ENCODE measurements at places on chromosomes 12 and 14.

- DNase-seq: no peak
Observed at GRCh38 chr12:92136026-92136730, 9.5 kb downstream of the BTG1 start.

DNA sequence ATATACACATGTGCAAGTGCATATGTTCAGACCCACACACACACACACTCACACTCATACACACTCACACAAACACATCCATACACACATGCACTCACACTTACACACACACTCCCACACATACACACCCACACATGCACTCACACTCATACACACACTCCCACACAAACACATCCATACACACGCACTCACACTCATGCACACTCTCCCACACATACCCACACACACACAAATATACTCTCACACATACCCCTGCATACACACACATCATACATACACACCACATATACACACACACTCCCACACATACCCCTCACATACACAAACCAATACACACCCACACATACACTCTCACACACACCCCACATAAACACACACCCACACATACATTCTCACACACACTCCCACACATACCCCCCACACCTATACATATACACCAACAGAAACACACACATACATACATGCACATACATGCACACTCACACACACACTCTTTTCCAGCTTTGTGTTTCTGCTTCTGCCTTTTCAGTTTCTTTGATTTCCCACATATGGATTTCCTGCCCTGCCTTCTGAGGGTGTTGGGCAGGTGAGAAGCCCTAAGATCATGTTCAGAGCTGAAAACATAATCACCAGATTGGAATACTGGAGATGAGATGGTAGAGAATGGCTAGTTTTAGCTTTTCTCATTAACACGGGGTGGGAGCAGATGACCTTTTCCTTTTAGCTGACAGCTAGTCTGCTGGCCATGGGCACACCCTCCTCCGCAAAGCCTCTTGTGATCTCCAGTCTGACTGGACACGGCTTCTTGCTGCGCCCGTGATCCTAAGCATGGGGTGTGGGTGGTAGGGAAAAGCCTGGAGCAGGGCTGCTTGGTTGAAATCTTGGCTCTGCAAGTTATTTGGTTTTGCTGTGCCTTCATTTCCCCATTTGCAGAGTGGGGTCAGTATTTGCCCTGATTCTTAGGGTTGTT, 214.0 kb downstream of the CHST11 start:
- no peak for DNase-seq

DNA sequence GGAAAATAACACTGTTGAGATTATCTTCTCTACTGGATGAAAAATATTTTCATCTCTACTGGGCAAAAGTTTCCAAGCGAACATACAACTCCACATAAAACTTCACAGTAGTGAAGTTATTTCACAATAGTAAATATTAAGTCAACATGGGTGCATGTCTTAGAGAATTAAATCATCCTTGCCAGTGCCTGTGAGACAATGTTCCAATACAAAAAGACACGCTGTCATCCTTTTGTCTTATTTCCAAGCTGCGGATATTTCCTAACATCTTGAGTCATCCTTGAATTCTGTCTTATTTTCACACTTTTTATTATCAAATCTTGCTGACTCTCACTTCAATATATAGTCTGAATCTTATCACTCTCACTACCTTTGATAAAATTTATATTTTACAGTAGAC, 142.9 kb upstream of the KITLG start:
- no peak for DNase-seq

DNA sequence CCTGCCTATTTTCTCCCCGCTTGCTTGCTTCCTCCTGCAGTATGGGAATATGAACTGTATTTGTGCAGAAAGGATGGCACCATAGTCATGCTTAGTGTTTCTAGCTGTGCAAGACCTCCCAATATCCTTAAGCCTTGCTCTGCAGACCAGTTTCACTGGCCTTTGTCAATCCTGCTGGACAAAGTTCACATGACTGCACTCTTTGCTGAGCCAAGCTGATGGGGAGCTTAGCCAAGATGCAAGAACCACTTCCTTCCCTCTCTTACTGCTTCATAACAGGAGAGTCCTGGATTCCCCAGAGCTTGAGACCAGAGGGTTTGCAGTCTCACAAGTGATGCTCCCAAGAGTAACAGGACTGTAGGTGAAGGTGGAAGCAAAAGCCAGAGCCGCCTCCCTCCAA, 3.8 kb downstream of the ASIC1 start:
- DNase-seq: no peak

DNA sequence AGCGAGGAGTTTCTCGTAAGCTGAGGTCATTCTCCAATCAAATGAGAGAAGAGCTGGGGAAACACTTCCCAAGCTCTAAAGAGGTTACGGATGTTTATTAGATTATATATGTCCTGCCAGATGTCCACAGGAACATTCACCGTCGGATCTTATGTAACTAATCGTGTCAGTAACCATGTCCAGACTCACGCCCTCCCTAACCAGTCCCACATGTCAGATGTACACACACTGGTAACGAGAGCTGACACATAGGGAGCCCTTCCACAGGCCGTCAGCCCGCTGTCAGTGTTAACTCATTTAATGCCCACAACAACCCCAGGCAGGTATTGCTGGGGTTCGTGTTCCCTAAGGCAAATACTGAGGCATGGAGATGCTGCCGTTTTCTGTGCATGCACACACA, 223.7 kb upstream of the RTL1 start:
- no peak for DNase-seq

GRCh38 chr14:101715210-101716076, 46.1 kb upstream of the PPP2R5C start:
- DNase-seq: no peak

DNA sequence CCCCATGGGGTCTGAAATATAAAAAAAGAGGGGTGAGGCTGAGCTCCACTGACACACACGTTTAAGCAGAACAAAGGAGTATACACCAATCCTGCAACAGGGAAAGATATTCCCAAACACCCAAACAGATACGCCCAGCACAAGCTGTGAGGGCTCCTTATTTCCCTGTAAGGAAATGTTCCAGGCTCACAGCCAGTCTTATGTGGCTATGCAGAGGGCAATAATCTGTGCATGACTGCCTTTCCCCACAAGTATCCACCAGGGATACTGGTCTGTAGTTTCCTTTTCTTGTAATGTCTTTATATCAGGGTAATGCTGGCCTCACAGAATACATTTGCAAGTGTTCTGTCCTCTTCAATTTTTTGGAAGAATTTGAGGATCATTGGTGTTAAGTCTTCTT, 141.7 kb upstream of the DAAM1 start:
- DNase-seq: no peak

- no peak for DNase-seq
Observed at GRCh38 chr12:13377698-13378097, 181.2 kb downstream of the EMP1 start.

DNA sequence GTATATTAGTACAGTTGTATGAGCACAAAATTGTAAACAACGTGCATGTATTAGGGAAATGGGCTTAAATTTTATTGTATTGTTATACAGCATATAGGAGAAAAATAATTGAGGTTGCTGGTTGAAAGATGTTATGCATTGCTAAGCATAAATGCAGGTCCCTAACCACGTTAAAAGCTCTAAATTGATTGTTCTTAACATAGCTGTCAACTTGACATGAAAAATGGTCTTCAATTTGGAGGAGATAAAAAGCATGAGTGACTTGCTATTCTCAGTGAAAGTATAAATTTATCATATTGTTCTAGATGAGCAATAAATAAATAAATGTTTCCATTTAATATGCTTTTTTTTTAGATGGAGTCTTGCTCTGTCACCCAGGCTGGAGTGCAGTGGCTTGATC, 506.6 kb upstream of the ATXN7L3B start:
- DNase-seq: no peak

DNA sequence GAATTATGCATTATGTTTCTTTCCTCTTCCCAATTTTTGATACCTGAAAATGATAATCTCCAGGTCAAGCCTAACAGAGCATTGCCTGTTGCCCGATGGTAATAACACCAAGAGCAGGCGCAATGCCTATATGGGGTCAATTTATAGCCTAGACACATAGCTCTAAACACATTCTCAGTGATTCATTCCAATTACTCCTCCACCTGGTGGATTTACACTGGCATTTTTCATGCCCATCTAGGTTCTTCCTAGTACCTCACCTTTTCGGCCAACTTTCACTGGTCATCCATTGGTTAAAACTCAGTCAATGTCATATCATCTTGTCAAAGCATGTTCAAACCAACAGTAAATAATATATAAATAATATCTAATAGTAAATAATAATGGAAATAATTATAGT, 53.1 kb downstream of the EIF2S3B start:
- no peak for DNase-seq

DNA sequence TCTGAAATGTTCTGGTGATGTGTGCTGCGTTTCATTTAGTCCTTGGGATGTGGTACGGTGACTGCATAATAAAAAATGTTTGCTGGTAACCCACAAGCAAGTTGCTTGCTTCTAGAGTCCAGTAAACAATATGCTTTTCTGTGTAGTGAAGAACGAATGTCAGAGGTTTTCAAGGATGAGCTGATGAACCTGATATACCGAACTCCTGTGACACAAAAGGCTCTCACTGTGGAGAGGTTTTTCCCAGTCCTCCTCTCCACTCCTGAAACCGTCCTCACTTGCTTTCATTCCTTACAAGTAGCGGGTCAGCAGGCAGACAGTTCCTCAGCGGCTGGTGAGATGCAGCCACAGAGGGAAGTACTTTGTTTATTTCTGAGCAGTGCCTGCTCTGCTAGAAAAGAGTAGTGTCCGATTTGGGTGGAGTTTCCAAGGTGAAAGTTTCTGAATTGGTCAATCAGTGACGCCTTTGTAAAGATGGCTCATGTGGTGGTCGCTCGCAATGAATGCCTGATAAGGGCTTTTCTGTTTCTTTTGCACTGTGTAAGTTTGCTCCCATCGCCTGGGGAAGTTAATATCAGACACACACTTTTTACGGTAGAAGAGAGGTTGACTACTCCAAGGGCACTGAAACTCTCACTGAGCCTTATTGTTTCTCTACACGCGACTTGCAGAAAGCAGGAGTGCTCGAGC, 3.0 kb downstream of the ETV6 start:
- no peak for DNase-seq

DNA sequence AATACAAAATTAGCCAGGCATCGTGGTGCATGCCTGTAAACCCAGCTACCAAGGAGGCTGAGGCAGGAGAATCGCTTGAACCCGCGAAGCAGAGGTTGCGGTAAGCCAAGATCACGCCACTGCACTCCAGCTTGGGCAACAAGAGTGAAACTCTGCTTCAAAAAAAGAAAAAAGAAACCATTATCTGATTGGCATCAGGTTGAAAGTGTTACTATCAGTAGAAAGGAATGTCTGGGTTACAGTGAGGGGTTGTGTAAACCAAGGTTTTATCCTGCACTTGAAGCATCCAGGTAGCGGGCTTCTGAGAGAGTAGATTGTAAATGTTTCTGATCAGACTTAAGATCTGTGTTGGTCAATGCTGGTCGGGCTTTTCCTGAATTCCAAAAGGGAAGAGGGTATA, 14.1 kb upstream of the OXA1L start:
- DNase-seq: no peak

- no peak for DNase-seq
Observed at GRCh38 chr12:123121670-123122069, 29.2 kb downstream of the PITPNM2 start.

- no peak for DNase-seq
Observed at GRCh38 chr12:45883187-45883586, 107.2 kb downstream of the SCAF11 start.

DNA sequence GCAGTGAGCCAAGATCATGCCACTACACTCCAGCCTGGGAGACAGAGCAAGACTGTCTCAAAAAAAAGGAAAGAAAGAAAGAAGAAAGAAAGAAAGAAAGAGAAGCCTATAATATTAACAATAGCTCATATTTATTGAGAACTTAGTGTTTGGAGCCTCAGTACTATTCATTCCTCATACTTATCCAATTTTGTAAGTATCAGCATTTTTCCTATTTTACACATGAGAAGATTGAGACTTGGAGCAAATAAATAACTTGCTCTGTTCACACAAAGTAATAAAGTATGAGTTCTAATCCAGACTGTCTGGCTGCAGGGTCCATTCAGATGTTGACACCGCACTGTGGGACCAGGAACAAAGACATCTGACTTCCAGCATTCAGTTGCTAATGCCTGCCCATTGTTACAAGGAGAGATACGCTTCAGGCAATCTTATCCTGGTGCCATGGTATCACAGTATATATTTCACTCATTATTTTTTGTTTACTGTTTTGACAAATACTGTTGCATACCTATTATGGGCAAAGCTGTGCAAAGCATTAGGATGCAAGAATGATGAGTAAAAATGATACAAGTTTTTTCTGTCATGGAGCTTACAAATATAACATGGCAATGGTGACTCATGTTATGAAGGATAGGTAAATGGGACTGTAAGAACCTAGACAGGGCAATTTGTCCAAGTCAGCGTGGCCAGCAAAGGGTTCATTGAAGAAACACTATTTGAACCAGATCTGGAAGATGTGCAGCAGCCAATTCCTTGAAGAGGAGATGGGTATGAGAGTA, 21.4 kb upstream of the TMTC2 start:
- no peak for DNase-seq

DNA sequence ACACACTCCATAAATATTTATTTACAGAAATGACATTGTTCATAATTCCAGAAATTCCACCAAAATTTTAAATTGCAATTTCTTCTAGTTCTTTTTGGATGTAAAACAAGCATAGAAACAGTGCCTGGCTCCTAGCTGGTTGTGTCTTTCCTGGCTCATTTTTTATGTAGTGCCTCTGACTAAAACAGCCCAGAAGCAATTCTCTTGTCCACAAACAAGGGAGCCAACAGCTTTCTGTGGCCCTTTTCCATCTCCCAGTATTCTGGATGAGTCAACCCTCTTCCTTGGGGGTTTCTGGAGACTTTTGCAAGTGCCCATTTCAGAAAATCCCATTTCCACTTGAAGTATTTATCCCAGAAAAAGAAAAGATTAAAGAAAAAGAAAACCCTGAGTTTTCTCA, 141.4 kb downstream of the PHLDA1 start:
- no peak for DNase-seq

DNA sequence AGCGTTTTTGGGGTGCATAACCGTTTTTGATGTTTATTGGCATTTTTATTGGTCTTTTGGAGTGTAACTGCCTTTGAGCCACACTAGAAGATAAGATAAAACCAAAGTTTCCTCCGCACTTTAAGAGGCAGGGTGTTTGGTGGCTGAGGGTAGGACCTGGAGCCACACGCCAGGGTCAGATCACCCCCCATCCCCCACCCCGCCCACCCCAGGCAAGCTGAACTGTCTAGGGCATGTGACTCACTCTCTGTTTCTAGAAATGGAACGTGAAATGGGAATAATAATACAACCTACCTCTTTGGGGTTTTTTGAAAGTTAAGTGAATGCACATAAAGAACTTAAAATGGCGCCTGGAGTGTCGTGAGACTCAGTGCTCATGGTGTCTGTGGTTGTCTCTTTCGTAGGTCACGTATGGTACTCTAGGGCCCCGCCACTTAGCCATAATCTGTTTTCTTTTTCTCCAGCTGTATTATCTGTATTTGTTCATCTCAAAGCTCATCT, 56.0 kb downstream of the PPP2R5C start:
- DNase-seq: no peak
